ENCODE measurements at places on chromosomes 4 and X. TPM values are rescaled to one million over a fixed set of nuclear protein-coding genes. Genes with fewer than 3 reads are reported as not detected.

- DNase-seq = no peak
Observed at GRCh38 chrX:110015915-110016314, 13.0 kb downstream of the TMEM164 start.

GPAT3 gene
- polyA plus RNA-seq = 3.2 TPM

TMEM144 gene
- polyA plus RNA-seq = 1.6 TPM

DNA sequence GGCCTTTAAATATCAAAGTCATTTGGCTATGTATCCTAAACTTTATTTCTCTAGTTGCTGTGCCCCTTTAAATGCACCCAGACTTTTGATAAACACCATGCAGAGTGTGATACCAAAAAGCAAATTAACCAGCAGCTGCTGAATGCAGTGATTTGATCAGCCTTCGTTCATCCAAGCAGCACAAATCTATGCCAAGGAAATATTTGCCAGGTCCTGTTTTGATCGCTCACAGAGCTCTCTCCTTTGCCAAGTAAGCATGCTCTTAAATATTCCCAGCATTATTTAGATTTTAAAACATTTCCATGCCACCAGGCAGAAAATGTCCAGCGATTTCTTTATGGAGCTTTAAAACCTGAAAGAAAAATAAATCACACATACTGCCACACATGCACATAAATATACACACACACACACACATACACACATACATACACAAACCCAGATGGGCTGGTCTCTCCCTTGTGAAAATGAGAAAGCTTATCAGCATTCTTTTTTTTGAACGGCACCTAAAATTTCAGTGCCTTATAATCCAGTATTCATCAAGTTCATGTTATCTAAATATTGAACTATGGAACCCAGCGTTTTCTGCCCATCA, 35.7 kb downstream of the BTC start:
- no peak for DNase-seq

TRIML2 gene
- not detected for polyA plus RNA-seq

DNA sequence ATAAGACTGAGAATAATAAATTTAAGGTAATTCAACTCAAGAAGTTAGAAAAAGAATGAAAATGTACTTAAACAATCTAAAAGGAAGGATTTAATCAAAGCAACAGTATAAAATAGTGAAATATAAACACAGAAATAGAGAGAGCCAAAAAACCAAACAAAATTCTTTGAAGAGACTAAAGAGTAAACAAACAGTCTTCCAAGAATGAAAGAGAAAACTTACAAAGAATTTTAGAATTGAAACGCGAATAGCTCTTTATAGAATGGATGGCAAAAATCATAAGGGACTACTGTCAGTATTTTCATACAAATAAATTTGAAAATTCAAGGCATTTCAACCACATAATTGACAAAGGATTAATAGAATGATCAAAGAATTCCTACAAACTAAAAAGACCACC, 41.7 kb downstream of the VEGFC start:
- no peak for DNase-seq

TMEM175 gene
- polyA plus RNA-seq = 31.2 TPM

- peak; percentile 77 for DNase-seq
Observed at GRCh38 chr4:55754754-55755350, 64.7 kb upstream of the EXOC1L start.

GRCh38 chr4:112099701-112100297, 45.5 kb upstream of the FAM241A start:
- peak; percentile 73 for DNase-seq

- no peak for DNase-seq
Observed at GRCh38 chrX:72662020-72662747, 51.9 kb downstream of the PHKA1 start.

DNA sequence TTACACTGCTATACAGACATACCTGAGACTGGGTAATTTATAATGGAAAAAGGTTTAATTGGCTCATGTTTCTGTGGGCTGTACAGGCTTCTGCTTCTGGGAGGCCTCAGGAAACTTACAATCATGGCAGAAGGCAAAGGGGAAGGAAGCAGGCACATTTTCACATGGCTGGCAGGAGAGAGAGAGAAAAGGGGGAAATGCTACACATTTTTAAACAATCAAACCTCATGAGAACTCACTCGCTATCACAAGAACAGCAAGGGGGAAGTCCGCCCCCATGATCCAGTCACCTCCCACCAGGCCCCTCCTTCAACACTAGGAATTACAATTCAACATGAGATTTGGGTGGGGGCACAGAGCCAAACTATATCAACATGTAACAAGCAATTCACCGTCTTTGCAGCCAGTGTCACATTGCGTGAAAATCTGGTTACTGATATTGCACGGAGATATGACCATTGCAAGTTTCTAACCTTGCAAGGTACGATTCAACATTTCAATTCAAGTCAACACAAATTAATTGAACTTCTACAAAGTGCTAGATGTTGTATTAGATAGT, 61.7 kb upstream of the RELL1 start:
- DNase-seq = no peak

GRCh38 chr4:19278665-19279064, 973.0 kb upstream of the SLIT2 start:
- no peak for DNase-seq

- no peak for DNase-seq
Observed at GRCh38 chr4:24513718-24514117, 70.6 kb downstream of the DHX15 start.

BRS3 gene
- not detected for polyA plus RNA-seq

DNA sequence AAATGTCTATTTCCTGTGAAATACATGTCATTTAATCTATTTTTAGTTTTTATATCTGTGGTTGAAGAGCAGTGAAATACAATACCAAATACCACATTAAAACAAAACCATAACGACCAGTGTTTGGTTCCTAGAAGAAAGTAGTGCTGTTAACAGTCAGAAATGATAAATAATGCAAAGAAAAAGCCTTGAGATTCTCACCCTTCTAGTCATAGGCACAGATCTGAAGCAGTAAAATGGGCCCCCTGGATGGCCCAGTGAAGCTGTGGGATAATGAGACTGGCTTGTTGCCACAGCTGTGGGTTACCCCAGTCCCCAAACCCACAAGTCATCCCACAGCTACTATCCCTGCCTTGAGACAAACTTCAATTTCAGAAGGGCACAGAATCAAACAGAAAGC, 137.3 kb upstream of the RPL34 start:
- no peak for DNase-seq

MAGEA9B gene
- not detected for polyA plus RNA-seq

GRCh38 chrX:330726-331150, 12.1 kb upstream of the GTPBP6 start:
- no peak for DNase-seq

- DNase-seq = peak; percentile 46
Observed at GRCh38 chrX:47166126-47166525, 21.1 kb downstream of the RBM10 start.

DNA sequence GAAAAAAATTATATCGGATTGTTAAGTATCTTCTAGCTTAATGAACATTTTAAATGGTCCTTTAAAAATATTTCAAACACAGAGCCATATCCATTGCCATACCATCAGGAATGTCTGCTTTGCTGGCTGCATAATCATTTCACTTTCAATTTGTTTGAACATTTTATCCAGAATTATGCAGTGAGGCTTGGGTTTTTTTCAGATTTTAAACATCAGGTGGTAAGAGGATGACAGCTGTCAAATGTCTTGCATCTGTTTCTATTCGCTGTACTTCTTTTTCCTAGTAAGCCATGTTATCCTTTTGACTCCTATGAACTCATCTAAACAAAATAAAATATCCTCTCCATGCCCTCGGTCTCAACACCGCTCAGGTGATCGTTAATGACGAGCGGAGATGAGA, 802 bp downstream of the RFC1 start:
- no peak for DNase-seq

TMPRSS11A gene
- polyA plus RNA-seq = not detected

- no peak for DNase-seq
Observed at GRCh38 chr4:79306795-79307194, 19.1 kb downstream of the NAA11 start.

SLITRK2 gene
- polyA plus RNA-seq = not detected

DNA sequence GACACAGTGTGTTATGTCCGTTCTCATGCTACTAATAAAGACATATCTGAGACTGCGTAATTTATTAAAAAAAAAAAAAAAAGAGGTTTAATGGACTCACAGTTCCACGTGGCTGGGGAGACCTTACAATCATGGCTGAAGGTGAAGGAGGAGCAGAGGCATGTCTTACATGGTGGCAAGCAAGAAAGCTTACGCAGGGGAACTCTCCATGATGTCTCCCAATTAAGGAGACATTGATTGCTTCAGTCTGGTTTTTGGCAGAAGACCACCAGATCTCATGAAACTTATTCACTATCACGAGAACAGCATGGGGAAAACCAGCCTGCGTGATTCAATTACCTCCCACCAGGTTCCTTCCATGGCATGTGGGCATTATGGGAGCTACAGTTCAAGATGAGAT, 221.8 kb downstream of the ASMT start:
- DNase-seq = no peak

DNA sequence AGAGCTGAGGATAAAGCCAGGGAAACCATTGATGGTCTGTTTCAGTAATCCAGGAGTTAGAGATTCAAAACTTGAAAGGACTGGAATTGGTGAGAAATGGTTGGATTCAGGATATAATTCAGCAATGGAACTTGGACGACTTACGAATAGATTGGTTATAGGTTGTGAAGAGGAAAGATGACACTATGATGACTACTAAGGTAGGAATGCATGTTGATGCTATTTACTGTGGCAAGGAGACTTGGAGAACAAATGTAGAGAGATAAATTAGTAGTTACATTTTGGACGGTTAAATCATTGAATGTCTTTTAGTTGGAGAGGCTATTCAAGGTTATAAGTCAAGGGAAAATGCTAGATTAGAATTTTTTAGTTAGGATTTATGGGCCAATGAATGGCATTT, 365.4 kb upstream of the TECRL start:
- no peak for DNase-seq

DNA sequence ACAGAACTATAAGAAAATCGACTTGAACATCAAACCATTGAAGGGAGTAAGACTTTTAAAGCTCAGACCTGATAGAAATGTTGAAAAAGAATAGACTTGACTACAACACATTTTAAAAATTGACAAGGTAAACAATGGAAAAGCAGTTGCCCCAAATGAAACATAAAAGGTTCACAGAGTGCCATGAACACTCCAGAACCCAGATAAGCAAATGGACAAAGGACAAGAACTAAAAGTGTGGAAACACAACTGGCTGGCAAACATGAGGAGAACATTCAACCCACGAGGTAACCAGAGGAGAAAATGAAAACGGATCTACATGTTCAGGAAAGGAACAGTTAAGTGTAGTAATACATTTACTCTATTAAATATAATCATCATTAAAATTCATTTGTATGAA, 26.5 kb downstream of the SCARB2 start:
- no peak for DNase-seq

DNA sequence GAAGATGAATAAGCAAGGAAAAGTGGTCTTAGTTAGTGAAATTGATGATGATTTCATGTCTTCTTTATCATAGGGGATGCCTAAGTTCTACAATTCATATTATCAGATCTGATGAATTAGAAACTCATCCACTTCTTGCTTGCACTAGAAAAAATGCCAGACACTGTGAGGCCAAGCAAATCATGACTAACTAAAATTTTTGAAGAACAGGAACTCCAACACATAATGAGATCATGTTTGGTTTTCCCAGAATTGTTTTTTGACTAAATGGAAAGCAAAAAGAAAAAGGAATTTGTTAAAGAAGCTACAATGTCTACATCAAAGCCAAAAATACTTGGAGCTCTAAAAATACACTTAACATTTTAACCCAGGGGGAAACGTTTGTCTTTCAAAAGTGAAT, 120.4 kb downstream of the ARSF start:
- peak; percentile 74 for DNase-seq

KIAA1210 gene
- not detected for polyA plus RNA-seq

GRCh38 chr4:92634882-92635281, 331.1 kb downstream of the GRID2 start:
- no peak for DNase-seq

GRCh38 chr4:152684007-152684406, 4.2 kb upstream of the TMEM154 start:
- no peak for DNase-seq

LDB2 gene
- 52.8 TPM for polyA plus RNA-seq

PABPC1L2A gene
- not detected for polyA plus RNA-seq

DNA sequence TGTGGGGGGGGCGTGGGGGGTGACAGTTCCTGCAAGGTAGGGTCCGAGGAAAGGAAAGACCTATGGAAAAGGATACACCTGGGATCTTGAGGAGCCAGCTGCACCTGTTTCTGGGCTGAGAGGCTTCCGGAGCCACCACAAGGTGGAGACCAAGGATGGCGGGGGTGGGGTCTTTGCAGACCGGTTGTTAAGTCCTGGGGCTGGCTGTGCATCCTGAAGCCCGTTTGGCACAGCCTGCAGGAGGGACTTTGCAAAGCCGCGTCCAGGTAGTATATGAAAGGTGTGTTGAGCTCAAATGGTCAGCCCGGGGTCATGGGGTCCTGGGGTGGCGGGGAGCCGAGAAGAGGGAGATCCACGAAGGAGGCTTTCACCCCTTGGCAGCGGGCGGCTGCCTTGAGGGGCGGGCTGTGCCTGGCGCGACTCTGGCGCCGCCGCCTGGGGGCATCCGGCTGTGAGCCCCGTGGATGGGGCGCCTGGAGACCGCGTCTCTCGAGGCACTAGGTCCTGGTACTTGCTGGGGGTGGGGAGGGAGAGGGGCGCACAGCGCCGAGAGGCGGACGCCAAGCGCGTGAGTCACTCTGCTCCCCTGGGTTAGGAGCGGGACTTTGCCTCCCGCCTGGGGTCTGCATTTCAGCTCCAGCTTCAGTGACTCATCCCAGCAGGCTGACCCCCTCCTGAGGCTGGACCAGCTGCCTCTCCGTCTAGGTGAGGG, 58.2 kb upstream of the DYNLT3 start:
- peak; percentile 23 for DNase-seq

DNA sequence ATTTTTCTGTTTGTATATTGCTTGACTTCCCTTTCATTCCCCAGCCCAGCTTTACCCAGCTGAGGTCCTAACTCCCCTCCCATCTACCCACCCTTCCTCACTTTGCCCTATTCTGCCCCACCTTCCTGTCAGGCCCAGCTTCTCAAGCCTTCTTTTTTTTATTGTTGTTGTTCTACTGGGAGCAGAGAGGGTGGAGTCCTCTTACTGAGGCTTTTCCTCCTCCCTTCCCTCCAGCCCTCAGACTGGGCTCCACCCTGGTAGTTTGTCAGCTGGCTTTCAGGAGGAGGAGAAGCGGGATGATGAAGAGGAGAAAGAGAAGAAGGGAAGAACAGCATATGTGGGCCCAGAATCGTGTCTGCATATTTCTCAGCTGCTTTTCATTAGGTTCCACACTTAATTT, 3.2 kb upstream of the KLF8 start:
- peak; percentile 11 for DNase-seq

DNA sequence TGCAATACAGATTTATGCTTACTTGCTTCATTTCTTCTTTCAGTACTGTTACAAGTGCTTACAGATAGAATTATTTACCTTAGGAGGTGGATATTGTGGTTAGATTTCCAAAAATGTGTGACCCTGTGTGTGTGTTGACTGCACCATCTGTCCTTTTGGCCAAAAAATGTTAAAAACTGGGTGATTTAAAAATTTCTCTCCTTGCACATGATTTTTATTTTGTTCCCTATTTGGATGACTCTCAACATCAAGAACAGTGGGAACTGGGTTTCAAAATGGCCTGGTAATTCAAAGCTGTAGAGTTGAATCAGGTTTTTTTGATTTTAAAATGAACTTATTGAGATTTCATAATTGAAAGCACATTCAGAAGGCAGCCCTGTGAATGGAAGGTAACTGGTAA, 1132.9 kb downstream of the RAPGEF2 start:
- DNase-seq = no peak

- peak; percentile 4 for DNase-seq
Observed at GRCh38 chrX:100871594-100872560, 2.3 kb downstream of the NOX1 start.

CPE gene
- 53.9 TPM for polyA plus RNA-seq

HSPA4L gene
- 2.1 TPM for polyA plus RNA-seq

- no peak for DNase-seq
Observed at GRCh38 chr4:137703195-137703594, 170.9 kb upstream of the PCDH18 start.
